Fibroblast of lung (primary cell): ENCODE measurements at places on chromosomes 2 and 18.

DNA sequence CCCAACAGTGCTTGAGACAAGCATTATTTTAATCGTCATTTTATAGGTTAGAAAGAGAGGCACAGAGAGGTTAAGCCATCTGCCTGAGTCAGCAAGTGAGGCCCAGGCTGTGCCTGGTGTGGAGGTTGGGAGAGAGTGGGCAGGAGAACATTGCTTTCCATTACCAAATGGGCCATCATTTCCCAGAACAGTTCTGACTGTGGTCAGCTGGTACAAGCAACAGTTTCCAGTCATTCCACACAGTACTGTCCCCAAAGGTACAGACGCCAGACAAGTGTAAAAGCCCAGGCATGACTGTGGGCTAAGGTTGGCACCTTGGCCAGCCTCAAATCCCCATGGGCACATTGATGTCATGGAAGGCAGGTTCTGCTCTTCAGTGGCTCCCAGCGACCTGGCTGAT is 98.2 kb upstream of the LCLAT1 start:
- no peak for DNase-seq

DNA sequence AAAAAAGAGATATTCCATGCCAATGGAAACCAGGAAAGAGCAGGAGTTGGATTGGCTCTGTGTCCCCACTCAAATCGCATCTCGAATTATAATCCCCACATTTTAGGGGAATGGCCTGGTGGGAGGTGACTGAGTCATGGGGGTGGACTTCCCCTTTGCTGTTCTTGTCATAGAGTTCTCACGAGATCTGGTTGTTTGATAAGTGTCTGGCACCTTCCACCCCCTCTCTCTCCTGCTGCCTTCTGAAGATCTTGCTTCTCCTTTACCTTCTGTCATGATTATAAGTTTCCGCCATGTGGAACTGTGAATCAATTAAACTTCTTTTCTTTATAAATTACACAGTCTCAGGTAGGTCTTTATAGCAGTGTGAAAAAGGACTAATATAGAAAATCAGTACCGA is 355.6 kb downstream of the NBAS start:
- DNase-seq = no peak

DNA sequence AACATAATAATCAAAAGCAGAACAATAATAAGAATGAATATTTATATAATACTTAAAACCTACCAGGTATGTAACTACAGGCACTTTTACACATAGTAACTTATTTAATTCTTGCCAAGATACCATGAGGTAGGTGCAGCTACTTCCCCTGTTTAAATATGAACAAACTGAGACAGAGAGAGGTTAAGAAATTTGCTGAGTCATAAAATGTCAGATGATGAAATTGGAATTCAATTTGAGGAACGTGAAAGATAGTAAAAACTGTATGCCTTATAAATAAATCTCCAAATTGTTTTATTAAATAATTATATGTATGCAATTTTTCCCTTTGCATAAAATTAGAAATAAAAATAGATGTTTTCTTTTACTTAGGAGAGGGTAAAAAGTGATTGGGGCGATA is 1103.3 kb upstream of the NRXN1 start:
- DNase-seq = no peak

- no peak for DNase-seq
These were observed 129.0 kb downstream of the RND3 start for GRCh38 chr2:150358468-150358807.

GRCh38 chr2:208319391-208319790 is 53.3 kb downstream of the PIKFYVE start:
- no peak for DNase-seq

- no peak for DNase-seq
These were observed 7.3 kb upstream of the SETBP1 start for GRCh38 chr18:44673256-44673880.

DNA sequence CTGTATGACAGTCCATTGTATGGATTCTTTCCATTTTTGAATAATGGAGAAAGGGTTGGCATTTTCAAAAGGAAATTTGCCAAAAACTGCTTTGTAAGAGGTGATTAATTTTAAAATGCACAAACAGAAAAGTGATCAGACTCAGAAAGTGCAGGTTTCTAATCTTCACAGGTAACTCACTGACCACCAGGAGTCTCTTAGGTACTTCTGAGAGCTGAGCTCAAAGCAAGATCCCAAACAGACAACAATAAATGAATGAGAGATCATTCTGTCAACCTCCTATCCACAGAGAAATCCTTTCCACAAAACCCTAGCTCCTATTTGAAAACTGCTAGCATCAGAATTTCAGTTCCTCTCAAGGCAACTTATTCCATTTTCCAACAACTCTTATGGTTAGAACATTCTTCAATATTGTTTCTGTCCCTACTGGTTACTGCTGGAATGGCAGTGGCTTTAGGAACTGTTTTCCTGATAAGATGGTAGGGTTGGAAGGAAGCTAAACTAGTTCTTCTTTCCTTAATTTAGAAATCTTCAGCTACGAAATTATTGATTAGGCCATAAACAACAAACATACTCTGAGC is 20.6 kb upstream of the HAAO start:
- DNase-seq = no peak

DNA sequence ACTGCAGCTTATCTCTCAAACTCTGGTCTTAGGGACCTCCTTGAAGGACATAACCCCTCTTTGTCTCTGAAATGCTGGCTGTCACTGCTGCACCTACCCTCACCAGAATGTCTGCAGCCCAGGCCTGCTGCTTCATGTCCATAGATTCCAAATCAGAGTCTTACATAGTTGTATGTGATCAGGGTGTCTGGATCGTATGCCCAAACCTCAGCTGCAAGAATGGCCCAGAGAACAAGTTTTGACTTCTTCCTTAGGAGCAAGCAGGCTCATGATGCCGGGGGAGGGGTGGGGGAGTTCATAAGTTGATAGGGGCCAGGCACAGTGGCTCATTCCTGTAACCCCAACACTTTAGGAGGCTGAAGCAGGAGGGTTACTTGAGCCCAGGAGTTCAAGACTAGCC is 55.8 kb upstream of the RMDN2 start:
- DNase-seq = no peak

- no peak for DNase-seq
These were observed 2.1 kb downstream of the GBX2 start for GRCh38 chr2:236165842-236166795.

GRCh38 chr2:183519371-183520056 is 395.3 kb downstream of the NUP35 start:
- no peak for DNase-seq

GRCh38 chr18:7394050-7394659 is 163.3 kb downstream of the LRRC30 start:
- no peak for DNase-seq

DNA sequence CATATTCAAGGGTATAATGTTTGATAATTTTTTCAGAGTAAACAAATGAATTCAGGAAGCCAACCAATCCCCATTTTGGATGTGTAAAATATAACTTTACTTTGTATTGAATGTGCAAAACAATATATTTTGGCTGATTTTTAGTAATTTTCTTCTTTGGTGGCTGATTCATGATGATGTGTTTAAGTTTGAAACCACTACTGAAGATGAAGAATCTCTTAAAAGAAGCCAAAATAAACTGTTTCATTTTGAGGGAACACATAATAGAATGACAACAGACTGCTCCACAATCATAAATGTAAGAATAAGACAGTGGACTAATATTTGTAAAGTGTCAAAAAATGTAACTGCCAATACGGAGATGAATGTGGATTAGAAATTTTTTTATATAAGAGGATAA is 52.5 kb upstream of the TRIM43 start:
- no peak for DNase-seq

GRCh38 chr2:71460595-71461303 is 7.4 kb downstream of the DYSF start:
- DNase-seq = no peak

GRCh38 chr18:23337599-23338444 is 115.3 kb upstream of the RIOK3 start:
- peak; percentile 72 for DNase-seq

GRCh38 chr18:4823091-4823490 is 368.0 kb upstream of the DLGAP1 start:
- no peak for DNase-seq

DNA sequence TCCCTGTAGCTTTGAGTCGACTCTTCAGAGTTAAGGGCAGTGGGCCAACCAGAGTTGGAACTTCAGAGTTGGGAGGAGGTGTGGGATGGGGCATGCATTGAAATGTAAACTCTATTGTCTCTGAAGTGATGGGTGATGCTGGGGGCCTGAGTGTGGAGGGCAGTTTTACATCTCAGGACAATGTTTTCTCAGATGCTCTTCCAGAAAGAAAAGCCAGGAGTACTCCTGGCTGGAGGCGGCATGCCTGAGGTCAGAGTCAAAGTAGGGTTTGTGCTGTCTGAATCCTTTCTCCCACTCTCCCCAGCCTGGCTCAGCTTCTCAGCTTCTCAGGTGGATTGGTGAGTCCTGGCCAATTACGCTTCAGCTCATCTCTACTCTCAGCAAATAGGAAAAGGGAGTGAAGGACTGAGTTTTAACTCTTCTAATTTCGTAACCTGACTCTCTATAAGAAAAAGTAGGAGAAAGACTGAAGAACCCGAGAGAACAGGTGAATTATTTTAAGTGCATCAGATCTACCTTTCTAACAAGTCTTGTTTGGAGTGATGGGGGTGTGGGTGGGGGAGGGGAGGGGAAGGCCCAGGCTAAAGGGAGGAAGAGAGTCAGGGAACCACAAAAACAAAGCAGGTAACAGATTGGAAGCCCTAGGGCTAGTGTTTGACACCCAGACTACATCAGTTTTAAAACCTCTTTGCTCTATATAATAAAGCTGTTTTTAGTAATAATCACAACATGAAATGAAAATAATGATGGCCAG is 107.5 kb upstream of the PELI1 start:
- DNase-seq = no peak

GRCh38 chr2:239577935-239578334 is 177.1 kb upstream of the HDAC4 start:
- no peak for DNase-seq

DNA sequence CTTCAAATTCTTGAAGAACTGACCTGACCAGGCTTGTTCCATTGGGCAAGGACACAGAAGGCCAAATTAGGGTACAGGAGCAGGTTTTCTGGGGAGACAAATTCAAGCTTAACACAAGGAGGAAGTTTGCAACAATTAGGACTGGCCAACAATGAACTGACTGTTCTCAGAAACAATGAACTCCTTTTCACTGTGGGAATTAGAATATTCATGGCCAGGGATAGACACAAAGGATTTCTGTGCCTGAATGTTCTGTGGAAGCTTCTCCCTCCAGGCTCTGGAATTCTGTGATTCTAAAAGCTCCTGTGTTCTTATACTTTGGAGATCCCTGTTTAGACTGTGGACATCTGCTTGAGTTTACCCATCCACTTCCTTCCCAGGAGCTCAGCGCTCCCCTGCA is 15.2 kb downstream of the SMYD1 start:
- DNase-seq = no peak

DNA sequence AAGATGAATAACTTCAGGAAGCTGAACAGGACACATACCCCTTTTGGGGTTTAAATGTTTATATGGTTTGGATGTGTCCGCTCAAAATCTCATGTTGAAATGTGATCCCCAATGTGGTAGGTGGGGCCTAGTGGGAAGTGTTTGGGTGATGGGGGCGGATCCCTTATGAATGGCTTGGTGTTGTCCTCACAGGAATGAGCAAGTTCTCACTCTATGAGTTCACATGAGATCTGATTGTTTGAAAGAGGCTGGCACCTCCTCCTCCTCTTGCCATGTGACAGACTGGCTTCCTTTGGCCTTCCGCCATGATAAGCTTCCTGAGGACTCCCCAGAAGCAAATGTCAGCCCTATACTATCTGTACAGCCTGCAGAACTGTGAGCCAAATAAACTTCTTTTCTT is 88.6 kb upstream of the ZNF532 start:
- DNase-seq = peak; percentile 41

DNA sequence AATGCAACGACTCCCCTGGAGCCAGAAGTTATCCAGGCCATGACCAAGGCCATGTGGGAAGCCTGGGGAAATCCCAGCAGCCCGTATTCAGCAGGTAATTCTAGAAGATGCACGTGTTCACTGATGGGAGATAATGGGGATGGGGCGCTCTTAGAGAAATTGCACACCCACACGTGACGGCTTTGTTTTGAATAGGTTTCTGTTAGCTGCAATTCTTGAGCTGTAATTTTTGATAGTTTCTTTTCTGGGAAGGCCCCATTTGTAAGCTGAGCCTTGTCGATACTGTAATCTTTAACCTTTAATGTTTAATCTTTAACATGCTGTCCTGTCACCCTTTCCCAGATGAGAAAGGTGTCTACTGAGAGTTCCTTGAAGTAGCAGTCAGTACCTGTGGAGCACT is 3.6 kb downstream of the SCLY start:
- no peak for DNase-seq

GRCh38 chr2:113112871-113113270 is 14.5 kb upstream of the IL1RN start:
- DNase-seq = no peak

GRCh38 chr2:150528861-150529801 is 41.7 kb upstream of the RND3 start:
- peak; percentile 67 for DNase-seq

GRCh38 chr2:204401114-204401513 is 144.2 kb upstream of the PARD3B start:
- DNase-seq = no peak

GRCh38 chr18:70015127-70015526 is 67.5 kb upstream of the CD226 start:
- no peak for DNase-seq

DNA sequence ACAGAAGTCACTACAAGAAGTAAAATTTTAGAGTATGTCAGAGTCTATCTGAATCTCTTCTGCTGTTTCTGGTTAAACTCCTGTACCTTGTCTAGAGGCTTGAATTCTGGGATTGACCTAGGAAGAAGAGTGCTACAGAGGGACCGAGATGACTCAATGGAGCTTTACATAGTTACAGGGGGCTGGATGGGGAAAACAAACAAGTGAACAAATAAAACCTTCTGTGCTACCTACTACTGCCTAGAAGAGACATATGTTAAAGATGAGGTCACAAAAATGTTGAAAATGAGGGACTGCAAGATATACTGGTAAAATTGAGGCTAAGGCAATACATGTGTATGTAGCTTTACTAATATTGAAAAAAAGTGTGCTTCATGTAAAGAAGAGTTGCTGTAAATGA is 265.4 kb upstream of the TFPI start:
- no peak for DNase-seq

DNA sequence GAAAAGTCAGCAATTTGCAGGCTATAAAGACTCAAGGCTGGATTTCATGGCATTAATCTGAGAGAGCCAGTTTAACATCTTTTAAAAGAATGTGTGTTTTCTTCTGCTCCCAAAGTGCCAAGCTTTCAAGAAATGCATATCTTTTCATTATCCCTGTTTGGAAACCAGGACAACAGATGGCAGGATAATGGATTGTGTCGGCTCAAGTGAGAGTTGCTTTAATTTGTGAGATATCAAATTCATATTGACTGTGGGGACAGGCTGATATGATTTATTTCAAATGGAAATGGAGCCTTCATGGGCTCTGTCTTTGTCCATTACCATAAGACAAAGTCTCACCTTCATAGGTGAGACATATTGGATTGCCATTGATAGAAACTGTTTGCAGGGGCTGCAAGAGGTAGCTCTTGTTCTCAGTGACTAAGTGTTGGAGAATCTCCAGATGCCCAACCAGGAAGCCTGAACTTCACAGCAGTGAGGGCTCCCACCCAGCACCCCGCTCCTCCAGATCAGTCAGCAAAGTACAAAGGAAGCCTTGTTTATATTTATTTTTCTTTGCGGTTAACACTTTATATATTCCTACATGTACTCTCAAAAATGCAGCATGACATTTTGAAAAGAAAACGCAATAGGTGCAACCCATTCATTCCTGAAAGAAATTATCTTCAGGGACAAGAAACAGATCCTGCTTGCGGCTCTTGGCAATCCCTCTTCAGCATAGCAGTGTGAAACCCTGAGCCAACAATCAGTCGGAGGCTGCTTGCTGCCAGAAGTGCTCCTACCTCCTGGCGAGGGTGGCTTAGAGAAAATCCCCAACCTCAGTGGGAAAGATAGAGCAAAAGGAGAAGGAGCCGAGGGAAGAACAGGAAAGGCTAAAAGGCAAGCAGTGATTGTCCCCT is 65.8 kb upstream of the ATL2 start:
- peak; percentile 87 for DNase-seq
